Stimulated activated CD4-positive, alpha-beta T cell treated with anti-CD3 and anti-CD28 coated beads, Interleukin-1b, Interleukin-23, amount 100 ng/mL, for 1 hour (primary cell): ENCODE measurements at places on chromosomes 11 and 22.

DNA sequence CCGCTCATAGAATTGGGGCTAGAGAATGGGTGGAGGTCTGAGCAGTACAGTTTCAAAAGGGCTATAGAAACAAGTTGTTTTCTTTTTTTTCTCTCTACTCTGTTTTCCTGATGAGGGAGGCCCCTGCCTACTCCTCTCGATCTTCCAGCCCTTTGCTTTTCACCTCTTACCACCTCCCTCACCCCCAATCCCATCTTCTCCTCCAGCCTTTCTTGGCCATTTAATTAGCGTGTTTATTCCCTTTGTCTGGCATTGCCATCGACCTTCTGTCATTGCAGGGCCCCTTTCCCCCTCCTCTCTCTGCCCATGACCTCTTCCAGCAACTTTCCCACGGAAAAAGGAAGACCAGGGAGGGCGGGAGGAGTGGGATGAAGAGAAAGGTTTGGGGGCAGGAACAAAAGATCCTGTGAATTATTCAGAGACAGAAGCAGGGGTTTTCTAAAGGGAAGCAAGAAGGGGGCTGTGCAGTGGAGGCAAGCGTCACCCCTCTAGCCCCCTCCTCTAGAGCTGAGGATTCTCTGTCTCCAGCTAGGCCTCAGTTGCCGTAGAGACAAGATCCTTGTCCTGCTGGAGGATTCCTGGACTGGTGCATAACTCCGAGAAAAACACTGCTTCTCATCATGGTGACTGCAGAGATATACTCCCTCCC lies 12.9 kb downstream of the DTX4 start:
- no peak for DNase-seq

DNA sequence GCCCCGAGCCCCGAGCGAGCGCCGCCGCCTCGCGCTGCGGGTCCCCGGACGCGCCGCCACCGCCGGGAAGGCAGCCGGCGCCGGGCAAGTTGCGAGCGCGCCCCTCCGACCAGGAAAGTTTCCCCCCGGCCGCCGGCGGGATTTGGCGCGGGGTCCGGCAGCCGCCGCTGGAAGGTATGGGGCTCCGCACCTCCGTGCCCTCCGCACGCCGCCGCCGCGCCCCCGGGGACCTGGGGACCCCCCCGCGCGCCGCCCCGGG lies 281 bp downstream of the TSPAN18 start:
- no peak for DNase-seq

DNA sequence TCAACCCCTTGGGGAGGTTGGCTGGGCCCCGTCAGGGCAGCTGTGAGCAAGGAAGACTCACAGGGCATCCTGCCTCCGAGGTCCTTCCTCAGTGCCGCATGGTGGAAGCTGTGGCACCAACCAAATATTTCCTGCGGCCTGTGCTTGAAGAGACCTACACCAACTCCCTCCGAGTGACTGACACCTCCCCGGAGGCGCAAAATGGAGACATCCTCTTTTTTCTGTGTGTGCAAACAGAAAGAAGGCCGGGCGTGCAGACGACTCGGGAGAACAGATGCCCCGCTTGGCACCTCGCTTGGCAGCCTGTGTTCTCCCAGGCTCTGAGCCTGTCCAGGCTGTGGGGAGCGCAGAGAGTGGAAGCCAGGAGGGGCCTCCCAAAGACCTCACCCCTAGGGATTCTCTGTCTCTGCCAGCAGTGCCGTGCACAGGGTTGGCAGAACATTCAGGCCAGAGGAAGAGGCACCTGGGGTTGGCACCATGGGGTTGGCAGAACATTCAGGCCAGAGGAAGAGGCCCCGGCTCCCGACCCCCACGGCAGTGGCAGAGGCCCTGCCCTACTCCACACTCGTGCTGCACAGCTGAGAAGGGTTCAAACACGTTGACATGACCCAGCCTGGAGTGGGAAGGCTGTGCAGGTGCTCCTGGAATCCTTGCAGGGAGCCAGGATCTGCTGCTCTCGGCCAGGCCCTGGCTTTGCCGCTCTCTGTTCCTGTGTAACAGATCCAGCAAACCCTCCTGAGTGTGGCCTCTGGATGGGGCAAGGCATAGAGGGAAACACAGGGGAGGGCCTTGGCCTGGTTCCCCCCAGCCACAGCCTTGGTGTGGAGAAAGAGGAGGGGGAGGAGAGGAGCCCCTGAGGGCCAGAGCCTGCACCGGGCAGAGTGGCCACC lies 805.5 kb downstream of the BRD1 start:
- DNase-seq = no peak

- DNase-seq = no peak
Measured at GRCh38 chr11:73271936-73272679, at the start of gene P2RY6. Gene P2RY6, plus strand, starts transcription at chr11:73272338. Its CDS starts 24,181 bp downstream, at chr11:73296519.

- DNase-seq = no peak
Measured at GRCh38 chr22:22799561-22799960, 88.1 kb upstream of the IGLL5 start.

GRCh38 chr11:28704801-28705200 lies 596.6 kb downstream of the METTL15 start:
- DNase-seq = no peak

- no peak for DNase-seq
Measured at GRCh38 chr22:25510876-25511275, 53.6 kb upstream of the GRK3 start.

GRCh38 chr22:20165913-20166312 lies 15.1 kb upstream of the CCDC188 start:
- DNase-seq = no peak

GRCh38 chr22:45878901-45879551 lies 97.9 kb downstream of the WNT7B start:
- no peak for DNase-seq

- no peak for DNase-seq
Measured at GRCh38 chr11:93160808-93161207, 37.0 kb downstream of the SLC36A4 start.

DNA sequence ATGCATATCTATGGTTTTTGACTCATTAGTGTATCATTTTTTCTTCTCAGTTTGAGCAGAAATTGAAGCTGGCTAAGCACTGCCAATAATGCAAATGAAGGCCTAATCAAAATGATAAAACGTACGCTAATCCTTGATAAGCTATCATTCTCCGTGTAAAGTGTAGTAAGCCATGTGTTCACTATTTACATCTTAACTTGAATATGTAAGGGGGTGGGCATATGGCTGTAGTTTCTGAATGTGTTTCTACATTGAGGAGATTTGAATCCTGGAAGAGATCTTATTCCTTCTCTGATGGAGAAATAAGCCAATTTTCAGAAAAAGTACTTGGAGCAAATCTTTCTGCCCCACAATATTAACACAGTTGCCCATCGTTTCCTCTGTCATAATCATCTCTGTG lies 351.8 kb upstream of the ANO3 start:
- no peak for DNase-seq
